ENCODE measurements at places on chromosomes 7 and 10.

DNA sequence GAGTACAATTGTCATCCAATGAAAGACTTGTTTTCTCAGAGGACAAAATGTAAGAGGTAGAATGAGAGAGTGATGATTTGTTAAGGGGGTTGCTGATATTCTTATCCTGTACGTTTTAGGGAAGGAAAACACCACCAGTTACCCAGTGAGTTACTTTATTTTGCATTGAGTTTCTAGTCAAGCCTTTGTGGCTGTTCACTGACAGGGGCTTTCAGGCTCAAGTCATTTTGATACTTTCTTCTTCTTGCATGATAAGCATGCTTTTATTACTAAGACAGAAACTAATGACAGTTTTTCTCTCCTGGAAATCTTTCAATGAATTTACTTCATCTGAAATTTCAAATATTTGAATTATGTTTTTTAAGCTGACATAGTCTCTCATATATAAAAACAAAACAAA is 710.2 kb upstream of the POM121L12 start:
- H3K4me1 ChIP-seq = no peaks in the 10 kb centered on the region
- H3K27ac ChIP-seq = no peak overlapping the region
- no peaks in the 10 kb centered on the region for H3K36me3 ChIP-seq
- no peak for DNase-seq
- H3K27me3 ChIP-seq = no peaks in the 10 kb centered on the region

GRCh38 chr10:106991091-106991490 is 173.4 kb downstream of the SORCS1 start:
- no peaks in the 10 kb centered on the region for H3K4me1 ChIP-seq
- no peak overlapping the region for H3K27ac ChIP-seq
- no peaks in the 10 kb centered on the region for H3K36me3 ChIP-seq
- DNase-seq = no peak
- H3K4me3 ChIP-seq = no peak overlapping the region
- no peaks in the 10 kb centered on the region for H3K27me3 ChIP-seq

DNA sequence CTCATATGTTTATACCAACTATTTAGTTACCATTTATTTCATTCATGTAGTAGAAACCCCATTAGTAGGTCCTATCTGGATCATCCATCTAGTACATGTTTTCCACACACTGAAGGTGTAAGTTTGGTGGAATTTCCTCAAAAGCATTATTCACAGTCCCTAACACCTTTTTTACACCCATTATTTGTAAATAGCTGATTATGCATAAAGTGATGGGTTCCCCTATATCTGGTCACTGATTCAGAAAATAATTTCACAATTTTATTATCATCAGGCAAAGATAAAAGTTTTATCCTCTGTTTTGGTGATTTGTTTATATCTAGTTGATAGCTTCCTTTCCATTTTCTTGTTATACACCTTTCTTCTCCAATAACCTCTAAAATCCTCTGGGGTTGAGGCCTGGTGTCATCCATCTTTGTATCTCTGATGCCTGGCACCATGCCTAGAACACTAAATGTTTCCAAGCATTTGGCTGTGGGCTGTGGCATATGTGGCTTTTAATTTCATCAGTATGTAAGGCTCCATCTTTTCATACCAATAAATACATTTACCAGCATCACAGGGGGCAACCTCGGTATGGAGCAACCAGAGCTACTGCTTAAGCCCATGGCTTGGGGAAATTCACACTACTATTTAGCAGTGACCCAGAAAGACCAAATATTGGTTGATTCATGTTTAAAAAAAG is 1089.5 kb upstream of the LRRN3 start:
- peaks cover 5% of the 10 kb centered on the region for H3K27me3 ChIP-seq
- no peaks in the 10 kb centered on the region for H3K4me1 ChIP-seq
- no peak overlapping the region for H3K27ac ChIP-seq
- H3K36me3 ChIP-seq = no peaks in the 10 kb centered on the region
- DNase-seq = no peak

- no peak overlapping the region for H3K4me3 ChIP-seq
- DNase-seq = no peak
- H3K36me3 ChIP-seq = peaks cover 2% of the 10 kb centered on the region
- H3K4me1 ChIP-seq = peaks cover 6% of the 10 kb centered on the region
Observed at GRCh38 chr10:1134156-1134555, 78.0 kb downstream of the WDR37 start.

- no peak overlapping the region for H3K27ac ChIP-seq
- H3K4me3 ChIP-seq = no peak overlapping the region
- peaks cover 7% of the 10 kb centered on the region for H3K36me3 ChIP-seq
- H3K27me3 ChIP-seq = no peaks in the 10 kb centered on the region
Observed at GRCh38 chr7:75716992-75717626, 21.6 kb downstream of the HIP1 start.

- H3K36me3 ChIP-seq = peaks cover 2% of the 10 kb centered on the region
- H3K27me3 ChIP-seq = peaks cover 61% of the 10 kb centered on the region
Observed at GRCh38 chr10:69847883-69848282, 46.2 kb downstream of the COL13A1 start.
